Hepatocyte (in vitro differentiated cells): ENCODE measurements at places on chromosomes 11 and 22. TPM values are rescaled to one million over a fixed set of nuclear protein-coding genes. Genes with fewer than 3 reads are reported as not detected.

GRCh38 chr11:131301306-131301705 is 69.1 kb upstream of the NTM start:
- no peaks in the 10 kb centered on the region for H3K36me3 ChIP-seq
- no peaks in the 10 kb centered on the region for H3K27me3 ChIP-seq
- no peaks in the 10 kb centered on the region for H3K4me1 ChIP-seq
- DNase-seq: no peak

- no peaks in the 10 kb centered on the region for H3K36me3 ChIP-seq
- H3K4me1 ChIP-seq: peaks cover 4% of the 10 kb centered on the region
- no peaks in the 10 kb centered on the region for H3K27me3 ChIP-seq
- no peak overlapping the region for H3K4me3 ChIP-seq
- no peak overlapping the region for H3K27ac ChIP-seq
- DNase-seq: no peak
Observed at GRCh38 chr11:128215238-128215882, 372.0 kb downstream of the ETS1 start.

SYT8 gene
- total RNA-seq: 2.6 and 6.3 TPM in 2 replicates

CD248 gene
- total RNA-seq: 19.9 and 24.6 TPM in 2 replicates

UBE2L6 gene
- total RNA-seq: 40.6 and 45.7 TPM in 2 replicates
